ENCODE measurements at places on chromosomes 12 and 14.

GRCh38 chr14:58697930-58698642 lies 60.3 kb downstream of the DACT1 start:
- no peak for DNase-seq

GRCh38 chr12:27616356-27617142 lies 79.7 kb upstream of the REP15 start:
- no peak for DNase-seq

DNA sequence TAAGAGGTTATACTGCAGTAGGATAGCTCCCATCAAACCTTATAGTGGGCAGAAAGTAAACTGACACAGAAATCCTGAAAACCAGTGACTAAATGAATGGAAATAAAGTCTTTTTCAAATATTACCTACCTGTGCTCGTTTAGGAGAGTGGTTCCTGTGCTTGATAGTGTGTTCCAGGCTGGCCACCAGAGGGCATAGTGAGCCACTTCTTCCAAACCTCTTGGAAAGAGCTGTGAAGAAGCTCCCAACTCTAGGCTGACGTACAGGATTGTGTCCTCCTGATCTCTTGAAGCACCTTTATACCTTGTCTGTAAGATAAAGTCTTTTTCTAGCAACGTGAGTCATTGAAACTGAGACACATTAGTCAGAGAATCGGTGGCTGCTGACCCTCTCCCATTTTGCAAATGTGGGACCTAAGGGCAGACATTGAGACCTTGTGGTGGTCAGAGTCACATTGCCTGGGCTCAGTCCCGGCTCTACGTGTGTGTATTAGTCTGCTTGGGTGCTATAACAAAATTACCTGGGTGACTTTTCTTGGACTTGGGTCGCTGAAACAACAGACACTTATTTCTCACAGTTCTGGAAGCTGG lies 17.6 kb downstream of the TDP1 start:
- DNase-seq = no peak

- no peak for DNase-seq
Measured at GRCh38 chr12:2647186-2647585, 147.6 kb upstream of the FKBP4 start.

DNA sequence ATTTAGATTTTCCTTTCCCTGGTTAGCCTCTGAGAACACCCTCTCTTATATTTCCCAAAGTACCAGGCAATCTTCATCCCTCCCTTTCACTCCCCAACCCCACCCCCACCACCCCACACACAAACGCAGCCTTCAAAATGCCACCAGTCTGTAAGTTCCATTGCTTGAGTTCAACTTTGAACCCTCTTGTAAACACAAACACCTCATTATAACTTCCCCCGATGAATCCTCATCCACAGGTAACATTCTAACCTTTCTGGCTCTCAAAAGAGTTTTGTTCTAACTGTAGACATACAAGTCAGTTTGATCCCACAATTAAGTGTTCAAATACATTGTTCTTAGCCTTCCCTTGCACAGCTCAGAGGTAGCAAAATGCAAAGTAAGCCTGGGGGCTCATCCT lies 199.4 kb upstream of the FOXN3 start:
- DNase-seq = no peak

GRCh38 chr14:75630695-75631452 lies 29.8 kb downstream of the ERG28 start:
- DNase-seq = no peak

DNA sequence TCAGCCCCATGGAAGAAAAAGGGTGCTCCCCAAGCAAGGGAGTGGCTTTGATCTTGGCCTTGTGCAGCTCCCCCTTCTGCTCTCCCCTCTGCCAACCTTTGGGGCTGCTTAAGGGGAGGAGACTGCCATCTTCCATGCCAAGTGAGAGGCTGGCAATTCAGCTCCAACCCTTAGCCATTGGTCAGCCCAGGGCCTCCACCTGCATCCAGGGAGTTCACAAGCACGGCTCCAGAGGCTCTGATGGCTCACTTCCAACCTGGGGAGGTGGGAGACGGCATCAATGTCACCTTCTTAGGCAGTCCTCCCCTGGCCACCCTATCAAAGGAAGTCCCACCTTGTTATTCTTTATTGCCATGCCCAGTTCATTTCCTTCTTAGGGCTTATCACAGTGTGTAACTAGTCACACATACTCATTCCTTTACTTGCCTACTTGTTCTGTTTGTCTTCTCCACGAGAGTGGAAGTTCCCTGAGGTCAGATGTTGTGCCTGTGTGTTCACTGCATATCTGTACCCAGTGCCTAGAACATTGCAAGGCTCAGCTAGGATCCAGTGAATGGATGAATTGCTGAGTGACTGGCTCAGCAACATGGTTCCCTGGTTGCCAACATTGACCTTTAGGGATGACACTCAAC lies 5.0 kb downstream of the HDAC7 start:
- no peak for DNase-seq

DNA sequence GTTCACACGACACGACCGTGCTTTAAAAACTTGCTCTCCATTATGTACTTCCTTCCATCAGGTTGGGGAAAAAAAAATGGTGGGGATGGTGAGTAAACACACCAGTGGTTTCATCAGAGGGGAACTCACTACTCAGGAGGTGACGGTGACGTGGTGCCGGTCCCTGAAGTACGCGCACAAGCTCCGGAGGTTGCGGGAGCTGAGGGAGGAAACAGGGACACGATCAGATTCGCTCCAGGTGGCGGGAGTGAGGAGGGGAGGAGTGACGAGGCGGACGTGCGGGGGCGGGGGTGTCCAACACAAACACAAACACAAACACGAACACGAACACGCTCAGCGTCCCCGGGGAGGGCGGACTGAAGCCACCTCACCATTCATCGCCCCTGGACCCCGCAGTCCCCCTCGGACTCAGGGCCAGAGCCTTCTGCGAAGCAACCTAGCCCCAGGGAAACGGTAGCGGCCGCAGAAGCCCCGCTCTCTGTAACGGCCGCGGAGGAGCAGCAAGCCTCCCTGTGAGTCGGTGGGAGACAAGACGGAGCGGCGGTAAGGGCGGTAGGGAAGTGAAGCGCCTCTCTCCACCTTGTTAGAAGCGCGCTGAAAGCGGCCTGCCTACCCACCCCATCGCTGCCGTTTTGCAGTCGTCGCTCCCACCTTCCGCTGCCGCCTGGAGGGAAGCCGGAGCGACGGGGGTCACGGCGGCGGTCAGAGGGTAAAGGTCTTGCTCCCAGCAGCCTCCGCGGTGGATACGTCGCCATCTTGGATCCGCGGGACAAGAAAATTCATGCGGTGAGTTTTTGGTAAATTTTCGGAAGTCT lies at the start of gene CNOT2:
Gene CNOT2 (plus strand): TSS at position 739 of the 815 bp plus-strand sequence. CDS start 34,794 bp downstream, outside the sequence.
- peak; percentile 62 for DNase-seq

DNA sequence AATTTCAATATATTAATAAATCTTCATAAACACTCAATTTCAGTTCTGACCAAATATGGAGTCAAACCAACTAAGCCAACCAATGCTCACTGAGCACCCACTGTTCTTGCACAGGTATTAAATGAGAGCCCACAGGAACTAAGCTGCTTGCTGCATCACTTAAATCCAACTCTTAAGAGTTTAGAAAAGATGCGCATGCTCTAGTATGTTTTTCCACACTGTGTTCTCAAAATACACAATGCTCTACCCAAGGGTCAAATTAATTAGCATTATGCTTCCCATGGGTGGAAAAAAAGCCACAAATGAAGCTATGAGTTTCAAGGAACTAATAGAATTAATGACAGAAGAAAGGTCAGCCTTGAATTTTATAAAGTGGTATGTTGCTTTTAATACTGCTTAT lies 3.7 kb upstream of the GPHB5 start:
- DNase-seq = no peak

- DNase-seq = no peak
Measured at GRCh38 chr12:80702889-80703805, 4.3 kb upstream of the MYF6 start.

DNA sequence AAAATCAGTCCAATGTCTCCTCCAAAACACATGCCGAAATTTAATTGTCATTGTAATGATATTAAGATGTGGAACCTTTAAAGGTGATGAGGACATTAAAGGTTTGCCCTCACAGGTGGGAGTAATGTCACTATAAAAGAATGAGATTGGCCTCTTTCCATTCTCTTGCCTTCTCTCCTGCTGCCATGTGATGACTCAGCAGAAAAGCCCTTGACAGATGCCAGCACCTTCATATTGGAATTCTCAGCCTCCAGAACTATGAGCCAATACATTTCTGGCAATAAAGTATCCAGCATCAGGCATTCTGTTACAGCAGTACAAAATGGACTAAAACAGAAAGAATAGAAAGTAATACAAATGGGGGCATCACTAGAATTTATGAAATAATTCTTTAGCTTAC lies 609.7 kb downstream of the SLC16A7 start:
- DNase-seq = peak; percentile 3

- no peak for DNase-seq
Measured at GRCh38 chr12:78191611-78192010, 360.9 kb downstream of the NAV3 start.

GRCh38 chr12:77218278-77218677 lies 152.9 kb upstream of the E2F7 start:
- no peak for DNase-seq

DNA sequence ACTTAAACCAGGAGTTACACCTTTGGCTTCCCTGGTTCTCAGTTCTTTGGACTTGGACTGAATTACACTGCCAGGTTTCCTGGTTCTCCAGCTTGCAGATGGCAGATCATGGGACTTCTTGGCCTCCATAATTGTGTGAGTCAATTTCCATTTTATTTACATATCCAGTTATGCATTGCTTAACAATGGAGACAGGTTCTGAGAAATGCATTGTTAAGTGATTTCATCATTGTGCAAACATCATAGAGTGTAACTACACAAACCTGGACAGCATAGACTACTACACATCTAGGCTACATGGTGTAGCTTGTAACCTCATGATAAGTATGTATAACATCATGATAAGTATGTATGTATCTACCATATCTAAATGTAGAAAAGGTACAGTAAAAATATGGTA lies 276.1 kb upstream of the BTG1 start:
- no peak for DNase-seq

DNA sequence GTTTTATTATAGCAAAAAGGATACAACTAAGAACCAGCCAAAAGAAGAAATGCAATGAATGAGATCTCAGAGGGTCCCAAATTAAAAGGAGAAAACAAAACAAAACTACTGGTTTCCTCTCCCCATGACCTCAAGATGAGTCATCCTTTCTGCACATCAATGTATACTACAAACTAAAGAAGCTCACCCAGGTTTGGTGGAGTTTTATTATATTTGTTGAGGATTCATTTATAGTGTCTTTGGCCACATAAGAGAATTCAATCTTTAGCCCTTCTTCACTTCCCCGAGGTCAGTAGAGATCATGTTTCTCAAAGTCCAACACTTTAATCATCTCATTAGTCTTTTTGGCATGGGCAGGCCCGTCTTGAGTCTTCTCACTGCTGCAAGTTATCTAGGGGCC lies 210.6 kb downstream of the SLC6A15 start:
- no peak for DNase-seq

DNA sequence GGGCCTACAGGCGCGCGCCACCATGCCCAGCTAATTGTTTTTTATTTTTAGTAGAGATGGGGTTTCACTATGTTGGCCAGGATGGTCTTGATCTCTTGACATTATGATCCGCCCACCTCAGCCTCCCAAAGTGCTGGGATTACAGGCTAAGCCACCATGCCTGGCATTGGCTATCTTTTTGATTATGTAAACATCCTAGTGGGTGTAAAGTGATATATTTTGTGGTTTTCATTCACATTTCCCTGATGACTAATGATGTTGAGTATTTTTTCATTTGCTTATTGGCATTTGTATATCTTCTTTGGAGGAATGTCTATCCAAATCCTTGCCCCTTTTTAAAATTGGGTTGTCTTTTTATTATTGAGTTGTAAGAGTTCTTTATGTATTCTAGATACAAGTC lies 16.3 kb downstream of the CREBL2 start:
- no peak for DNase-seq

DNA sequence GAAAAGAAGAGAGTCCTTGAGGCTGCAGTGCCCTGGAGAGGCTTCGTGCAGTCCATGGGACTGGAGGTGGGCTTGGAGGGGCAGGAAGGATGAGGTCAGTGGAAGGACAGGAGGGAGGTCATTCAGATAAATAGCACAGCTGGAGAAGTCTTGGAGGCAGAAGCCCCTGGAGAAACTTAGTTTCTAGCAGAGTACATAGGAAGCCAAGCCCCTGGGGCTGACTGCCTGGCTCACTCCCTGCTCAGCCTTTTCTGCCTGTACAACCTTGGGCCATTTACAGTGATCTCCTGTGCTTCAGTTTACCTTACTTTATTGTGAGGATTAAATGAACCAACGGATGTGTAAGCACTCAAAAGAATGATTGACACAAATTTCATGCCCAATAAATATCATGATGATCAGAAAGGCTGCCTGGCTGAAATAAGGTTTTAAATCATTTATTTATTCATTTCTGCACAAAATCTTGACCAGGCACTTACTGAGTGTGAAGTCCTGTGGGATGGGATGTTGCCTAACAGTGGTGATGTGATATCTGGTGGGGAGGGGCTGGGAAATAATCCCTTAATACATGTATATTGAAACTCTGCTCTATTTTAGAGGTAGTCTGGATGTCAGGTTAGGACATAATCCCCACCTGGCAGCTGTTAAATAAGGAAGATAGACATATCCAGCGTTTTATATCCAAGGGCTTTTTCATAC lies 54.3 kb downstream of the PLEKHG7 start:
- no peak for DNase-seq

DNA sequence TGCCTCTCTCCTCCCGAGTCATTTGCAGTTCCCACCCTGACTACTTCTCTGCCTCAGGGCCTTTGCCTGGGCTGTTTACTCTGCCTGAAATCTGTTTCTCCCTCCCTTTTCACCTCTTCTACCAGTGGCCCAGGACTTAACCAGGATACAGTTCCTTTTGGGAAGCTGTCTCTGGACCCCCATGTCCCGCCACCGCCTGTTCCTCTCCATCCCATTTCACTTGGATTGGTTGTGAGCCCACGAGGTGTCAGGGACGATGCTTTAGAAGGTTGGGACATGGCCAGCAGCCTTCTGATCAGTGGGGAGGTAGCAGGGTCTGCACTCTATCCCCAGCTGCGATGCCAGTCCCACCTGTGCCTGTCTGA lies 51.8 kb downstream of the FAM222A start:
- DNase-seq = no peak

DNA sequence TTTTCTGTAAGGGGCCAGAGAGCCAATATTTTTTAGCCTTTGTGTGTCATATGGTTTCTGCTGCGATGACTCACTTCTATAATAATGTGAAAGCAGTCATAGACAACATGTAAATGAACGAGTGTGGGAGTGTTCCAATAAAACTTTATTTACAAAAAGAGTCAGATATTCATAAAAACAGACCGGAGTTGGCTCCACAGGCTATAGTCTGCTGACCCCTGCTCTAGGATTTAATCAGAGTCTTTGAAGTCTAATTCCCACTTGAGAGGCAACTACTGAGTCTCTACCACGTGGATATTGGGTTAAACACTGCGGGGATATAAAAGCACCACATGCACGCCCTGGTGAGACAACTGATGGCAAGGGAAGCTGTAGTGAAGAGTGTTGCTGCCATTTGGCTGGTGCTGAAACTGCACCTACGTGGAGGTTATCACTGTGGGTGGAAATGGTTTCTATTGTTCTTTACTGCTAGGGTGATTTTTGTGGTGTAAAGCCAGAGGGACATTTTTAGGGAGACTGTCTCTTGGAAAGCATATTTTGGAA lies 3.6 kb upstream of the NINJ2 start:
- no peak for DNase-seq

- no peak for DNase-seq
Measured at GRCh38 chr14:54637270-54638134, 70.6 kb downstream of the SAMD4A start.
